ENCODE measurements at places on chromosomes 11 and 22. TPM values are rescaled to one million over a fixed set of nuclear protein-coding genes. Genes with fewer than 3 reads are reported as not detected.

PHOX2A gene
- not detected for total RNA-seq

- DNase-seq: no peak
These were observed 57.6 kb downstream of the TSPAN18 start for GRCh38 chr11:44784436-44784760.

- no peak for DNase-seq
These were observed 25.8 kb downstream of the KRTAP5-5 start for GRCh38 chr11:1655168-1656060.

GRCh38 chr11:131689049-131689925 is 318.9 kb downstream of the NTM start:
- no peak for DNase-seq

MN1 gene
- total RNA-seq: 2.0 TPM

DNA sequence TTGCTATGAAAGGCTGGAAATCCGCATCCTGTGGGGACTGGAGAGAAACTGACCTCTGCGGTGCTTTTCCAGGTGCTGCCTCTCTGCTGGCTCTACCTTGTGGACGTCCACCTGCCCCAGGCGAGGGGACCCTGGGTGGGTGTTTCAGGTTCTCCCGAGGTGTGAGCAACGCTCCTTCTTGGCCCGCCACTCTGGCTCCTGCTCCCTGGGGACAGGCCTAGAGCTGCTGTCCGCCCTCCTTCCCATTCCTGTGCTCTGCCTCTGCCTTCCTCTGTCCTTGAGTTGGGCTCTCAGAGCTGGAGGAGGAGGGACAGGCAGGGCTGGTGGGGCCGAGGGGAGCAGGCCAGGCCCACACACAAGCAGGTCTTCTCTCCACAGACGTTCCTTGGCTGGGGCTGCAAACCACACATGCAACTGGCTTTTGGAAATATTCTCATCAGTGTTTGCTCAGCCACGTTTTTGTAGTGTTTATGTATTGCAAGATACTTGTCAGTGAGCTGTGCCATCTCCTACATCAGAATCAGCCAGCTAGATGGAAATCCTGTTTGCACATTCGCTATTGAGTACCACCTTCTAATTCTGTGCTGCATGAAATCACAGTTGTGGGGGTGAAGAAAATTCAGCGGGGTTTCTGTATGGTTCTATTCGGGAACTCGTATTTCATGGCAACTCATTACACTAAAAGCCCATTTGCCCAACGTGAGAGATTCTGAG is 1115.0 kb downstream of the BRD1 start:
- no peak for DNase-seq

DNA sequence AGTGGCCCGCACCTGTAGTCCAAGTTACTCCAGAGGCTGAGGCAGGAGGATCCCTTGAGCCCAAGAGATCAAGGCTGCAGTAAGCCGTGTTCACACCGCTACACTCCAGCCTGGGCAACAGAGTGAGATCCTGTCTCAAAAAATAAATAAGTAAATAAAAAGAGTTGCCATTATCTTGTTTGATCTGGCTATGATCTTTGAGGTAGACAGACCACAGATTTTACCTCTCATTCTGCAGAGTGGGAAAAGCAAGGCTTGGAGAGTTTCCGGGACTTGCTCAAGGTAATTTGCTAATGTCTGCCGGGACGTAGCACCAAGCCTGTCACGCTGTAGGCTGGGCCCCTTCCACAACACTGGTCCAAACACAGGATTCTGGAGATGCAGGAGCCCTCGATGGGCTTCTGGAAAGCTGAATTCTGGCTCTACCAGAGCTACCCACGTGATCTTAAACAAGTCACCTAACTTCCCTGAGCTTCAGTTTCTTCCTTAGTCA is 6.8 kb downstream of the GRAP2 start:
- no peak for DNase-seq

- DNase-seq: no peak
These were observed 16.3 kb upstream of the TMEM41B start for GRCh38 chr11:9330387-9331384.

RHOD gene
- 30.5 TPM for total RNA-seq

DNA sequence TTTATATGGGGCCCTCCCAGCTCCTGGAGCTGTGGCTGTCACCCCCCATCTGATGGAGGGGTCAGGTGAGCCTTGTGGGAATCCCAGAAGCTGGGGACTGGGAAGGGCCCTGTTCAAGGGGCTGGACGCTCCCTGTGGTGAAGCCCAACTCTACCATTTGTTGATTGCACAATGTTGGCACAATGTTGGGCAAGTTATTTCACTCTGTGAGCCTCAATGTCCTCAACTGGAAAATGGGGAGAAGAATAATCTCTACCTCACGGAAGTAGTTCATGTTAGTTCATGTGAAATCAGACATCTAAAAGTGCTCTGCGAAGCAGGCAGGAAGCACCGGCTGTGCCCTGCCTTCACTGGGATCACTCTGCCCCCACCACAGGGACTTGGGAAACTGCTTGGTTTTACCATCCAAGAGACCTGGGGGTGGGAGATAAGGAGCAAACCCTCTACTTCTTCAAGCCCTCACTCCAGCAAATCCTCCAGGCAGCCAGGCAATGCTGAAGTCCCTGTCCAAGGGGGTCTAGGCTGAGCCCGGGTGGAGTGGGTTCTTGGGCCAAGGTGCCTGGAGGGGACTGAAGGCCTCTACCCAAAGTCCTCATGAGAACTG is 715 bp upstream of the PRR5 start:
- DNase-seq: no peak

PGA5 gene
- 1.6 TPM for total RNA-seq

MOV10L1 gene
- 0.33 TPM for total RNA-seq

DNA sequence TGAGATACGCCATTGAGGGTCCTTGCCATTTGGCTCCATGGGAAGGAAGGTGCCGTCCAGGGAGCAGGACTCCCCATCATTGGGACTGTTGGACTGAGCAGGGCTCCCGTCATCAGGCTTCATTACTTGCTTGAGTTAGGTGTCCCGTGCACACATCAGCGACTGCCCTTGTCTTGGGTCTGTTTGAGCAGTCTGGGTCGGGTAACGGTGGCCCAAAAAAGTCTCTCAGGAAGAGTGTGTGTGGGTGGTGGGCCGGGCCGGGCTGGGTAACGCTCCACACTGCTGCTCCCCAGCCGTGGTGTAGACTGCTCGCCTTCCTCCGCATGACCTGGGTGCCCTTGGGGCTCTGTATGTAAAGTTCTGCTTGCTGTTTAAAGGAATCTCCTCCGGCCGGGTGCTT is 293.5 kb downstream of the TBC1D22A start:
- no peak for DNase-seq

Data from breast epithelium (tissue), 4 donors.